Adipocyte (in vitro differentiated cells): ENCODE measurements at places on chromosomes 5 and 9.

- no peak for DNase-seq
Observed at GRCh38 chr9:98730871-98731270, 22.1 kb upstream of the GABBR2 start.

DNA sequence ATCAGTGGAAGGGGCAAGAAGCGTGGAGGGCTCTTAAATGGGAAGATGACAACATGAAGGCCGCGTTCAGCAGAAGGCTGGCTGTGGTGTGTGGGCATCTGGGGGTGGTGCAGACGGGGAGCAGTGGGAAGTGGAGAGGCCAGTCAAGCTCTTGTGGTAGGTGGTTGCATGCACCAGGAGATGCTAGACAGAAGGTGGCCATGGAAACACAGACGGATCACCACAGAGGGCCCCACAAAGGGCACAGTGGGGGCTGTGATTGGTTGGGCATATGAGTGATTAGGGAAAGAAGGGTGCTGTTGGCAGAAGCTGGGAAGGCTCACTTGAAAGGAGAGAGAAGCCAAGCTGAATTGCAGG lies 14.7 kb downstream of the MTMR12 start:
- no peak for DNase-seq

DNA sequence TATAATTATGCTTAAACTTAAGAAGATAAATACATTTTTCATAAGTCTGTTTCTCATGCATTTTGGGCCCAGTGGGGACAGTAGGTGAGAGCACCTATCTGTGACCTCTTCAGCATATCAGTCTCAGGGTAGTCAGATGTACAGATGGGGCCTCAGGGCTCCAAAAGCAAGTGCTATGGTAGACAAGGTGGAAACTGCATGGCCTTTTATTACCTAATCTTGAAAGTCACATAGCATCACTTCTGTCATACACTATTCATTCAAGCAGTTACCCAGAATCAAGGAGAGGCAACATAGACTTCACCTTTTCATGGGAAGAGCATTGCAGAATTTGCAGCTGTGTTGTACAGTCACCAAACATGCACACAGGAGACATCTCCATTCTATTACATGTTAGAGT lies 94.8 kb downstream of the SV2C start:
- DNase-seq = no peak

DNA sequence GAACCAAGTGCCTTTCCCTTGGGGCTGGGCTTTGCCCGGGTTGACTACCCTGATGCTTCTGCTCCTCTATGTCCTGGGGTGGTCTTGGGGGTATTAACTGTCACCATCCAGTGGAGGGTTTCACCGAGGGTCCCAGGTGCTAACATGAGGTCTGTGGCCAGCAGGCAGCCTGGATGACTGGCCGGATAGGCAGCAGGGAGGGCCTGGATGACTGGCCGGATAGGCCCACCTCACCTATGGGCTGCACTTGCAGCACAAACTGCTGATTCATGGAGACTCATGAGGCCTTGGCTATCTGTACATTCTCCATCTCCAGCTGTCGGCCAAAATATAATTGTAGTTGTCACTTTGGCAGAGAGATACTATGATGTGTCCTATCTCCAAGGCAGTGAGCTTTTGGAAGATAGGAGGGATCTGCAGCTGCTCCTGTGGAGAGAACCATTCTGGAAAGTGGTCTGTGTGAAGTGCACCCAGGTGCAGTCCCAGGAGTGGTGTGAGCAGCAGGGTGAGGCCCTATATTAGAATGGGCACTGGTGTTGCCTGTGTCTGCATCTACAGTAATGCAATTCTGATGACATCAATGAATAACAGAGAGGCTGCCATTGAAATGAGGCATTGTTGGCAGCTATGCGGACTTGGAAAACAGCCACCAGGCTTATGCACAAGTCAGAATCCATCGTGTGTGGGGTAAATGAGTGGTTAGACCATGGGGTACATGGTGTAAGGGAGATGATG lies 26.3 kb upstream of the CDKN2AIPNL start:
- DNase-seq = peak; percentile 77

GRCh38 chr5:50792843-50793242 lies 126.4 kb downstream of the PARP8 start:
- DNase-seq = no peak

- DNase-seq = no peak
Observed at GRCh38 chr5:5752844-5753243, 330.4 kb downstream of the ICE1 start.

DNA sequence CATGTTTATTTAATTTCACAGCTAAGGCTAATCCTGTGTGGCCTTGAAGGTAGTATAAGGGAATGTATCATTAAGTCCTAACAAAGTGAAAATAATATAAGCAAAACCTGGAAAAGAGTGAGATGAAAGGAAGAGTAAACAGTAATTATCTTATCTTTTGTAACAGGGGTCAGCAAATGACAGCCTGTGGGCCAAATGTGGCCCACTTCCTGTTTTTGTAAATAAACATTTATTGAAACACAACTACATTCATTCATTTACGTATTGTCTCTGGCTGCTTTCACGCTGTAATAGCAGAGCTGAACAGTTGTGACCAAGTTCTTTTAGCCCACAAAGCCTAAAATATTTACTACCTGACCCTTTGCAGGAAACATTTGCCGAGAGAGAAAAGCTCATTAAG lies 78.4 kb upstream of the HTR4 start:
- no peak for DNase-seq

- DNase-seq = peak; percentile 46
Observed at GRCh38 chr5:11898-12297, 80.1 kb upstream of the PLEKHG4B start.

GRCh38 chr5:81400375-81400774 lies 6.4 kb upstream of the ACOT12 start:
- no peak for DNase-seq

- no peak for DNase-seq
Observed at GRCh38 chr9:127706836-127707241, at the start of gene CFAP157. CFAP157 (plus strand) TSS chr9:127706988; CDS start chr9:127707032, 44 bp downstream.

- DNase-seq = no peak
Observed at GRCh38 chr9:16026886-16027285, 474.0 kb downstream of the CCDC171 start.

DNA sequence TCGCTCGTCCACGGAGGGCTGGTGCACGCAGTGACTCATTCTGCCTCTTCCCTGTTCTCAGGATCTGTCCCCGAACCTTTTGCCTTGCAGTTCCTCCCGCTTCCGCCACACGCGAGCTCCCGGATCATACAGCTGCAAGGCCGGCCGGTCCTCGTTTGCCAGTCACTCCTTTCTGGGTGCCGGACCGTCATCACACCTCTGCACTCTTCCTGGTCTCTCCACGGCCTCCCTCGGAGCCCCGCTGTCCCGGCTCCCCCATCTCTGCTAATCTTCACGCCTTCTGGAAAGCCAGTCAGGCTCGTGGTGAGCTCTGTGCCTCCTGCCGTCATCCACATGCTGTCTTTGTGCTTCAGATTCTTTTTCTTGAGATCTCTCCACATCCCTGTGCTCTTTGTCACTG lies 91.8 kb downstream of the STX17 start:
- DNase-seq = no peak

GRCh38 chr5:175133185-175133584 lies 310.8 kb downstream of the DRD1 start:
- no peak for DNase-seq

- DNase-seq = no peak
Observed at GRCh38 chr5:425714-426113, 17.3 kb upstream of the EXOC3 start.

DNA sequence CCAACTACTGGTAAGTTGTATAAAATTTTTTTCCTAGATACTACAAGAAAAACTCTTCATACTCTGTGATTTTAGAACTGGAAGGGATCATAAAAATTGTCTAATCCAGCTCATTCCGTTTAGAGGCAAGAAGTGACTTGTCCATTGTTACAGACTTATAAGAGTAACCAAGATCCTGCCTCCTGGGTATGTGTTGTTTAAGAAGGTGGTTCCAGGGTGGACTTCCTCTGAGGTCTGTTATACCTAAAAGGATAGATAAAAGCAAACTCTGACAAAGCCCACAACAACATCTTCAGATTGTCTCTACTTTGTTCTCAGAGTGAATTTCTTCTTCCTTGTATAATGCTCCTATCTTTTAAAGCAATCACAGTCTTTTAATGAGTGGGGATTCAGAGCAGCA lies 24.2 kb downstream of the TGFBR1 start:
- DNase-seq = no peak

GRCh38 chr9:122463828-122464632 lies 13.7 kb downstream of the OR1J1 start:
- DNase-seq = no peak

- no peak for DNase-seq
Observed at GRCh38 chr5:139038613-139039305, 159.4 kb downstream of the SIL1 start.

- no peak for DNase-seq
Observed at GRCh38 chr5:132460846-132461568, 29.6 kb downstream of the IRF1 start.

- DNase-seq = no peak
Observed at GRCh38 chr9:20331095-20331685, 291.1 kb downstream of the MLLT3 start.

DNA sequence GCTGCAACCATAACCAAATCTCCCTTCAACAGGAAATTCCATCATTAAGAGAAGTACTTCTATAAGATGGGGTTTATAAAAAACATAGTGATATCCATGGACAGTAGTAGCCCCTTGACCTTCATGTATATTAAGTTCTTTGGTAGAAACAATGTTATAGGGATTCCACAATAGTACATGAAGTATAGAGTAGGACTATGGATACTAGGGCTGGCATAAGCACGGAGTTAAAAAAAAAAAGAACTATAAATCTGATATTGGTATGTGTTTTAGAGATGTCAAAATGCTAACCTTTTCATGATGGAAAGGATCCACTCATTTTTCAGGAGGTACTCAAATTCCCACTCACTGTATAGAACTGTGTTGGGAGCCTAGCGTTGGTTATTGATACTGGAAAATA lies 337.6 kb downstream of the FGF10 start:
- DNase-seq = no peak

GRCh38 chr5:161165998-161166660 lies 314.1 kb upstream of the ATP10B start:
- no peak for DNase-seq

- DNase-seq = no peak
Observed at GRCh38 chr9:37336150-37336549, 86.3 kb upstream of the GRHPR start.

DNA sequence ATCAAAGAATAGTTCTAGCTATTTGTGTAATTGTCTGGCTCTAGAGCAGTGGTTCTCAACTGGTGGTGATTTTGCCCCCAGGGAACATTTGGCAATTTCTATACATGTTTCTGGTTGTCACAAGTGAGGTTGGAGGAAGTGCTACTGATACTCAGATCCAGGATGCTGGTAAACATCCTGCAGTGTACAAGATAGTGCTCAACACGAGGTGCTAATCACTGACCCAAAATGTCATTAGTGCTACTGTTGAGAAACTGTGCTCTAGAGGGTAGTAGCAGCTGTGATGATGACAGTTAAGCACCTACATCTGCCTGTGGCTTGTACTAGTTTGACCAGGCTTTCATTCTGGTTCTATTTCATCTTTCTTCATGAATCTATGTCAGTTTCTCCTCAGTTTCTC lies 22.1 kb downstream of the LRRC19 start:
- DNase-seq = no peak

- DNase-seq = no peak
Observed at GRCh38 chr5:60366489-60366888, 333.5 kb downstream of the DEPDC1B start.

- no peak for DNase-seq
Observed at GRCh38 chr5:158541536-158542297, 558.0 kb downstream of the EBF1 start.

DNA sequence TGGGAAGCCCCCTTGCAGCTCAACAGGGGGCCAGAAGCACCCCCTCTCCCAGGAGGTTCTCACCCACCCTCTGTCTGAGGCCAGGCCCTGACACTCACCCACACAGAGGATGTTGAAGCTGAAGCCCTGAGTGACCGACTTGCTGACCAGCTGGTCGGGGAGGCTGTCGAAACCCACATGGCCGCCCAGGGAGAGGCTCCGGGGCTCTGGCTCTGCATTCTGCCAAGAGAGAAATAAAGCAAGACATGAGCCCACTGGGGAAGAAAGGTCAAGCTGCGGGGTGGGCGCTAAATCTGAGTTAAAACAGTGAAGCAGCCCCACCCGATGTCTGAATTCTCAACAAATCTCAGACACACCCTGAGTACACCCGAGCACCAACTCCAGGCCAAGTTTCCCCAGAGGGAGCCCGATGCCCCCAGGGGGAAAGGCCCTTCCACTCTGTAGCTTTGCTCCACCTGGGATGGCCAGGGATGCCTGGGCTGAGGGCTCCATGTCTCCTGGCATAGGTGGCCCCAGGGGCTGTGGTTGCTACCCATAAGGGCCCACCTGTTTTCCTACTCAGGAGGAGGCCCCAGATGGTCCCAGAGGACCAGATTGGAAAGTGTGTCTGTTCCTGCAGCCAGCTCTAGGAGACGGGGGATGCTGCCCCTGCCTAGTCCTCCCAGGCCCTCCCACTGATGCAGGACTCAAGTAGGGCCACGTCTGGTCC lies 11.6 kb downstream of the SEPTIN8 start:
- no peak for DNase-seq

DNA sequence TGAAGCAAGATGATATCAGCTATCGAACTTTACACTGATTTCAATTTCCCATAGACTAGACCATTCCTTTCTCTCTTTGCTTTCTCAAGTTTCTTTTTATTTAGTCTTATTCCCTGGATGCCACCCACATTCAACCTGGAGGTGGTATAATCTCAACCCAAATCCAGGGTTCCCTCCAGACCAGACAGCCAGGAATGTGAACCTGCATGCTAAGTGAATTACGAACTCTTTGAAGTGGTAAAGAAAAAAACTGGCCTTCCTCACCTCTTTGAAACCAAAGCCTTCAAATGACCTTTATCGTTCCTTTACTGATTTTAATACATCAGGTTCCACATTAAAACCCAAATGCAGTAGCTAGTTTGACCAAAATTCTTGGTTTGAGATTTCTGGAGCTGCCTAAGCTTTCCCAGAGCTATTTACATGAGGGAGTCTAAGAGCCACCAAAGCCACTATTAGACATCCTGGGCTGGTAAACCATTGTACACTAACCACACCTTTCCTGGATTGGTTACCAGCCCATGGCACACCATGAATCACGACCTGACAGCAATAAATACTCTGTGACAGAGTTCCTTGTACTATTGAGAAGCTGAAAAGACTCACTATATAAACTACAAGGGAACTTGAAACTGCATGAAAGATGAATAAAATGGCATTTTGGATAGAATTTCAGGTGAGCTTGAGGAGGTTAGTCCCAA lies 323.7 kb downstream of the ADAMTS6 start:
- no peak for DNase-seq

- no peak for DNase-seq
Observed at GRCh38 chr9:97858826-97859225, 5.8 kb downstream of the FOXE1 start.

GRCh38 chr9:134187110-134187531 lies 22.8 kb upstream of the RNU6ATAC start:
- DNase-seq = no peak

DNA sequence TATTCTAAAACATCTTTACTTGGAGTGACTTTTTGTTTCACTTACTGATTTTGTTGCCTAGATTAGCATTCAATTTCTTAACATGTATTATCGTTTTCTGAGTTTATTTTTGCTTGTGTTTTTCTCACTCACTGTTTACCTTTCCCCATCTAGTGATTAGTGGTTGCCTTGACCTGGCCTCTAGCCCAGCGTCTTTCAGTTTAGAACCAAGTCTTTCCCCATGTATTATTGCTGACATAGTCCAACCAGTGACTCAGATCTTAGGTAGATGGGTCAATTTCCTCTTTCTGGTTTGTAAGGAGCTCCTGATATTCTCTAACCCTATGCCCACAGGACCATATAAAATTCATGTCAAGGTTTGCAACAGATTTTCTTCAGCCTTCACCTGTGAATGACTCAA lies 135.5 kb downstream of the PRR16 start:
- peak; percentile 82 for DNase-seq

GRCh38 chr9:136119061-136119882 lies 597 bp upstream of the TMEM250 start:
- DNase-seq = peak; percentile 49
